KBM-7 (cell line): ENCODE measurements at places on chromosomes 3 and 15.
A peak's percentile ranks its signal among the peaks of the same experiment; 100 is the strongest.

DNA sequence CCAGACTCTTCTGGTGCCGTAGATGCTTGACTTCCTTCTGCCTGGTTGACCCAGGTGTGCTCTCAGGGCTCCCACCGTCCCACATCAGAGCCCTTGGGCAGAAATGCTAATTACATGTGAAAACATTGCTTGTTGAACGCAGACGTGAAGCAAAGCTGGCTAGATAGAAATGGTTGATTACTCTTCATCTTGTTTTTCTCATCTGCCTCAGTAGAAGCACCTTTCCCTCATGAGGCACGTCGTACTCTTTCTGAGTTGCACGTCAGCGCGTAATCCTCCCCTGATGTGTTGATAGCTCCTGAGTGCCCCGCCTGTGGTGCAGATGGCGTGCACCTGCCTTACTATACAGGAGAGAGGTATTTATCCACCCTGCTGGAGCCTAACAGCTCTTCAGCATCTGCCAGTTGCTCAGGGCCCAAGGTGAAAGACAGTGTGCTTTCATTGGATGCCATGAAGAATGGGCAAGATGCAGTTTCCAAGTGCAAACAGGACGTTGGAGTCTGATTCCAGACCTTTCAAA lies 18.1 kb downstream of the MAP6D1 start:
- no peak for DNase-seq

GRCh38 chr3:94241986-94242385 lies 179.1 kb downstream of the NSUN3 start:
- DNase-seq = no peak

GRCh38 chr15:70125605-70126004 lies 27.9 kb upstream of the TLE3 start:
- no peak for DNase-seq

- DNase-seq = peak; percentile 33
These were observed 30.4 kb downstream of the NFKBIZ start for GRCh38 chr3:101879623-101880284.

DNA sequence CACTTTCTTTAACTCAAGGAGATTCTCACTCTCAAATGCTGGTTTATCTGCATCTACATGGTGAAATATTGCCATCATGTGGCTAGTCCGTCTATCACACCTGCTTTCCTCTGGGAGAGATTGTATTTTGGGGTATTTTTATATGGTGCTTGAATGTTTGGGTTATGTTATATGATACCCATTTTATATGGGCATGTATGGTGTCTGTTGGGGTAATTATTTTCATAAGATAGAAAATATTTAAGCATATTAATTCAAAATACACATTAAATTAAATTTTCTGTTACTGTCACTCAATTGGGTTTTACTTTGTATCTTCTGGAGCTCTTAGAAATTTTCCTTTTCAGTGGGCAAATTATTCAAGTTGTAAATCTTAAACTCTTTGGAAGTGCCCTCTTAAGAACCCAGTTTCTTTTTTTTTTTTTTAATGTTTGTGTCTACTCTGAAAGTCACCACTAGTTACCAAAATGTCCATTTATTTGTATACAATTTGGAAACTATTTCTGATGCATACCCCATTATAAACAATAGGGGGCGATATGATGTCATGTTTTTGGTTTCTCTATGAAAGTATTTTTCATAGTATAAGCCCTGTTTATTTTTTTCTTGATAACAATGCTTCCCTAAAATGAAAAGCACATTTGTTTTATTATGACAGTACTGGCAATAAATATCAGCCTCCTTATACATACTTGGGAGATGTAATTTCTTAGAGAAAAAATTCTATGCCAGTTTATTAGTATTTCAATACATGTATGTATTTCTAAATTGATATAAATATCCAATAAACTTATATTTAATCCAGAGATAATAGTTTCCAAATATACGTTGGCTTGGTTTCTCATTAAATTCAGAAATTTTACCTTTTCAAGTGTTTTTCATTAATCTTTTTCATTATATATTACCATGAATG lies 36.1 kb upstream of the PLSCR5 start:
- peak; percentile 55 for DNase-seq

DNA sequence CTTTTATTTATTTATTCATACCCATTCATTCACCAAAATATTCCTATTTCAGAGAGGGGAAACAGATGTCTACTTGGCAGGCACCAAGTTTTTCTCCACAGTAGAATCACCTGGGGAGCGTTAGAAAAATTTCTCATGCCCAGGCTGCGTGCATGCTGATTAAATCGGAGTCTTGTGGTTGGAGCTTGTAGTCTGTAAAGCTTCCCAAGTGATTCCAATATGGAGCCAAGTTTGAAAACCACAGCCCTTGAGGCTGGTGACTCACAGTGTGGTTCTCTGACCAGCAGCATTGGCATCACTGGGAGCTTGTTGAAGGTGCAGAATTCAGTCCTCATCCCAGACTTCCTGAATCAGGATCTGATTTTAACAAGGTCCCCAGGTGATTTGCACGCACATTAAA lies 49.7 kb downstream of the PDHB start:
- no peak for DNase-seq

GRCh38 chr3:48784426-48785120 lies 63.1 kb downstream of the PRKAR2A start:
- no peak for DNase-seq

DNA sequence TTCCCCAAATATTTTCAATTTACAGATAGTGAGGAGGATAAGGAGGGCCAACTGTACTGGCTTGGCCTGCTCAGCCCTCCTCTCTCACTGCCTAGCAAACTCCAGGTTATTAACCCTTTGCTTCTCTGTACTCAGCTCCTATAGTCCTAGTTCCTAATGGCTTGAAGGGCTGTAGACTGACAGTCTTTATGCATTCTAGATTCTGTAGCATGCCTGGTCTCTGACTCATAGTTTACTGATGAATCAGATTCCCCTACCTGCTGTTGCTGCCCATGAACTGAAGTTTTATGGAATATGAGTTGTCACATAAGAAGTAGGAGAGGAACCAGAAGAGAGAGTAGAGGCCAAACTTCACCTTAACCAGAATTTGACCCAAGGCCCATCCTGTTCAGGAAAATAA lies 27.1 kb upstream of the MAP3K13 start:
- no peak for DNase-seq

GRCh38 chr3:188264226-188265207 lies 110.6 kb downstream of the LPP start:
- no peak for DNase-seq

GRCh38 chr3:119428538-119428937 lies 34.9 kb downstream of the TMEM39A start:
- peak; percentile 11 for DNase-seq

DNA sequence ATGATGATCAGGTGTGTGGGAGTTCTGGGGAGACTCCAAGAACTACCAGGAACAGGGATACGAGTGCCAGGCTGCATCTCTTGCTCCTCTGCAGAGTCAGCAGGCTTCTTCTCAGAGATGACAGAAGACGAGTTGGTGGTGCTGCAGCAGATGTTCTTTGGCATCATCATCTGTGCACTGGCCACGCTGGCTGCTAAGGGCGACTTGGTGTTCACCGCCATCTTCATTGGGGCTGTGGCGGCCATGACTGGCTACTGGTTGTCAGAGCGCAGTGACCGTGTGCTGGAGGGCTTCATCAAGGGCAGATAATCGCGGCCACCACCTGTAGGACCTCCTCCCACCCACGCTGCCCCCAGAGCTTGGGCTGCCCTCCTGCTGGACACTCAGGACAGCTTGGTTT lies 7.9 kb downstream of the PRRT3 start:
- DNase-seq = no peak

DNA sequence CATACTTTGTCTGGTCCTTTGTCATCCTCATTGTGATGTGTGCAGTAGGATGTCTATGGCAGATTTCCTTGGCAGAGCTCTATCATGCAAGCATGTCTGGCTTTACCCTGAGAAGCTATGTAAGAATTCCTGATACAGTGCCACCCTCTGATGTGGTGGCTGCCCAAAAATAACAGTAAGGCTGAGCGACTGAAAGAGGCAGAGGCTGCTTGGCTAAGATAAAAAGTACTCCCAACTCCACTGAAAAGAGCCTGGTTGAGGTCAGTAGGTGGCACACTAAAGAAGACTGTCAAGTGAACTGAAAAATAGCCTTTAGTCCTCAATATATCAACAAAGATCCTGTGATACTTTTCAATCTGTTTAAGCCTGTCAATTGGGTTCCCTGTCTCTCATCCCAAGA lies 31.7 kb downstream of the BTLA start:
- no peak for DNase-seq

DNA sequence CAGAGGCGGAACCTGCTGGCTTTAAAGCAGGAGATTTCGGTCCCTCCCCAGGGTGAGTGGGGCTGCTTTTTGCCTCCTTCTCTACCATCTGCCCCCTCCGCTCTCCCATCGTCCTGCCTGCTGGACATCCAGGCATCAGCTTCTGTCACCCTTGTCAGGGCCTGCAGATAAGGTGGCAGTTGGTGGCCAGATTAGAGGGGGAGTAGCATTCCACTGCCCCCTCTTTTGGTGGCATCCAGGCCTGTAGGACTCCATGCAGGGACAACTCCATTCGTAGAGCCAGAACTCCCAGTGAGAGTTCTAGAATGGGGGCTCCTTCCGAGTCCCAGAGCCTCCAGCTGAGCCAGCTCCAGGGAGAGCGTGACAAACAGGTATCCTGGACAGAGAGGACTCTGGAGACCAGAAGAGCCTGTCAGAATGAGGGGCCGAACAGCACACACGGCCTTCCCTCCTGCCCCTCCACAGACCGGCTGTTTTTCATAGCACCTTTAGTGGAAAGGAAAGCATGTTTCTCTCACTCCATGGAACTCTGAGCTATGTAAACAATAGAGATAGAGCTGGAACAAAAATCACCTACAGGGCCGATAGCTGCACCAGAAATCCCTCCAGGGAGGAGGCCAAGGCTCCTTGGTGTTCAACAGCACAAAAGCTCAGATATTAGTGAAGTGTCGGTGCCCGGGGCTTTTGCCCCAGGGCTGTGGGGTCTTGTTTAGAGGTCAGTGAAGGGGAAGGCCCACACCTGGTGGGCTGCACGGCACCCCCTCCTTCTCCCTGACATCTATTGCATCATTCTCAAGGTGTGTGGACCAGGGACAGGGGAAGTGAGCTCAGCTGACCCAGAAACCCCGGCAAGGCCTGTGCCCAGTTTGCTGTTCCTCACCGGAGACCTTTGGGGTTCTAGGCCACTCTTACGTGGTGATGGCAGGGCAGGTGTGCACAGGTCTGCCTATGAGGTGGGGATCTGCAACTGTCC lies 34.2 kb downstream of the MAGEF1 start:
- DNase-seq = no peak

DNA sequence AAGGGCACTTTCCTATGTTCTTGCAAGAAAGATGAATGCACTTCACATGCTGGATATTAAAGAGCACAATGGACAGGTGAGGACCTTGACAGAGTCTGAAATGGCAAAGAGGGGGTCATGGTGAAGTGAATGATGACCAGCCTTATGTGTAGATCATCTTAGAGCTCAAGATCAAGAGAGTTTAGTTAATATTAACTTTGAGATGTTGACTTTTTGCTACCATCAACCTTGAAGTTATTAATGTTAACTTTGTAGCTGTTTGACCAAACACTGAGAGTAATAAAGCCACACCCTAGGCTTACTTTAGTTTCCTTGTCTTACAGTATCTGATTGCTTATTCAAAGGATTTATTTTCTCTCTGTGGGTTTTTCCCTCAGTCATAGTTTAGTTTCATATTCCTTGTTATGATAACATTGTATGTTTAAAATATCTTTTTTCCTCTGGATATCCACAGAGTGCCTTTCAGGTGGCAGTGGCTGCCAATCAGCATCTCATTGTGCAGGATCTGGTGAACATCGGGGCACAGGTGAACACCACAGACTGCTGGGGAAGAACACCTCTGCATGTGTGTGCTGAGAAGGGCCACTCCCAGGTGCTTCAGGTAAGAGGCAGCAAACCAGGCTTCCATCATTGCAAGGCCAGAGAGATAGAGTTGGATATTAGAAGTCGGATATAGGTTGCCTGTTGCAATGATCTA lies 5.4 kb downstream of the NFKBIZ start:
- DNase-seq = no peak
